ENCODE measurements at places on chromosomes 16 and 17. TPM values are rescaled to one million over a fixed set of nuclear protein-coding genes. Genes with fewer than 3 reads are reported as not detected.

The TRIM72 gene
- not detected for total RNA-seq

The SLC13A2 gene
- total RNA-seq: not detected

DNA sequence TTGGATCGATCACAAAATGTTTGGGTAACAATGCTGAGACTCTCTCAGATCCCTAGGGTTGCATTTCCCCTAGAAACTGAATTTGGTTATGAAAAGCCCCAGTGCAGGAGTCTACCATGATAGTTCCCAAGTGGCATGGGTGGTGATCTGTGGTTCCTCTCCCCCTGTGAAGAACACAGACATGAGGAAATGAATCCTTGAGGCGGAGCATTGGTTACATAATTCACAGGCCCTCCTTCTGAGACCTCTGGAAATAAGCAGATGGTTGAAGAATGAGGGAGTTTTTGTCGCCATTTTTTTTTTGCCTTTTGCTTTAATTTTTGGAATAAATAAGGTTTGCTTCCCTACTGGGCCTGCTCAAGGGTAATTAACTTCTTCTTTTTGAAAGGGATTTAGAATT is 597.0 kb upstream of the RBFOX1 start:
- peaks cover 6% of the 10 kb centered on the region for H3K27me3 ChIP-seq
- H3K4me1 ChIP-seq: no peaks in the 10 kb centered on the region
- no peak overlapping the region for H3K27ac ChIP-seq
- H3K36me3 ChIP-seq: no peaks in the 10 kb centered on the region
- DNase-seq: no peak

DNA sequence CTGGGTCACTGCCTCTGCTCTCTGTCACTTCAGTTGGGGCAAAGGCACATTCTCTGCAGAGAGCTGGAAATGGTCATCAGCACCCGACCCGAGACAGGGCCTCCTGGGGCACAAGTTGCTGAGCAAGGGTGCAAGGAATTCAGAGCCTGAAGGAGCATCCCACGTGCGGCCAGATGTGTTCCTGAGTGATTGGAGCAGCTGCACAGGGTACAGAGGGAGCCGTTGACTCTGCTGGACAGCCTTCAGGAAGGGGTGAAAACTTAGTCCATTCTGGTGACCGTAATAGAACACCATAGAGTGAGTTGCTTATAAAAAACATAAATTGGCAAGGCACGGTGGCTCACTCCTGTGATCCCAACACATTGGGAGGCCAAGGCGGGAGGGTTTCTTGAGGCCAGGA is 106.8 kb downstream of the CCDC182 start:
- no peaks in the 10 kb centered on the region for H3K27me3 ChIP-seq
- H3K36me3 ChIP-seq: peaks cover 25% of the 10 kb centered on the region
- no peak overlapping the region for H3K4me3 ChIP-seq
- no peak overlapping the region for H3K27ac ChIP-seq
- DNase-seq: no peak

DNA sequence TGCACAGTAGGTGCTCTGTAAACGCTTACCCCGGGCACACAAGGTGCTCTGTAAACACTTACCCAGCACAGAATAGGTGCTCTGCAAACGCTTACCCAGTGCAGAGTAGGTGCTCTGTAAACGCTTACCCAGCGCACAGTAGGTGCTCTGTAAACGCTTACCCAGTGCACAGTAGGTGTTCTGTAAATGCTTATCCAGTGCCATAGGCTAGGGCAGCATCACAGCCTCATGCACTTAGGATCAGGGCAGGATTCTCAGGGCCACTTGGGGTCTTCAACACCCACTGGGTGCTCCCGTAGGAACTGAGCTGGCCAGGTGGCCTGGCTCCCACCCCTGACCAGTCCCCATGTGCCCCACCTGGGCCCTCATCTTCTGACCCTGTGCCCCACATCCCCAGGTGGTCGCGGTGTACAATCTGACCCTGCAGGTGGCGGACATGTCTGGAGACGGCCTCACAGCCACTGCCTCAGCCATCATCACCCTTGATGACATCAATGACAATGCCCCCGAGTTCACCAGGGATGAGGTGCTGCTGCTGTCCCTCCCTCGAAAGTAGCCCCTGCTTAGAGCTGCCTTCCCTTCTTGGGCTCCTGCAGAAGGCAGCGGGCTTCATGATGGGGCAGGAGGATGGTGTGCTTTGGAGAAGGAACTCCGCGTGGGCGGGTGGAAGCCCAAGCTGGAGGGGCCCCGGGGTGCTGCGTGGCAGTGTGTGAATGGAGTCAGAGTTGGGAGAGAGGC is 13.1 kb downstream of the SLC22A31 start:
- peak overlapping the region; percentile 81 for H3K27ac ChIP-seq
- peaks cover 3% of the 10 kb centered on the region for H3K4me1 ChIP-seq
- no peaks in the 10 kb centered on the region for H3K27me3 ChIP-seq
- DNase-seq: peak; percentile 58
- H3K4me3 ChIP-seq: peak overlapping the region; percentile 74

- no peaks in the 10 kb centered on the region for H3K36me3 ChIP-seq
- H3K4me3 ChIP-seq: no peak overlapping the region
- H3K27ac ChIP-seq: no peak overlapping the region
- peaks cover 3% of the 10 kb centered on the region for H3K27me3 ChIP-seq
- no peak for DNase-seq
- no peaks in the 10 kb centered on the region for H3K4me1 ChIP-seq
These were observed 8.8 kb downstream of the CCL16 start for GRCh38 chr17:35972535-35972934.

Data from naive thymus-derived CD8-positive, alpha-beta T cell (primary cell).